Cardiac muscle cell (in vitro differentiated cells and primary cell): ENCODE measurements at places on chromosomes 7 and 10. TPM values are rescaled to one million over a fixed set of nuclear protein-coding genes. Genes with fewer than 3 reads are reported as not detected.
A peak's percentile ranks its signal among the peaks of the same experiment; 100 is the strongest.

CXCL12 gene
- 26.3 and 68.9 TPM in 2 replicates for total RNA-seq

HOXA7 gene
- not detected in 2 replicates for total RNA-seq

- no peak overlapping the region for H3K27ac ChIP-seq
- no peak overlapping the region for H3K4me3 ChIP-seq
- no peaks in the 10 kb centered on the region for H3K27me3 ChIP-seq
- no peaks in the 10 kb centered on the region for H3K36me3 ChIP-seq
- peak; percentile 72 for DNase-seq
These were observed 99.9 kb upstream of the AKR1E2 start for GRCh38 chr10:4725917-4726606.

POT1 gene
- total RNA-seq = 19.4 and 20.4 TPM in 2 replicates

- H3K36me3 ChIP-seq = no peaks in the 10 kb centered on the region
- no peak for DNase-seq
- no peak overlapping the region for H3K4me3 ChIP-seq
- H3K27ac ChIP-seq = no peak overlapping the region
These were observed 141.3 kb downstream of the IDE start for GRCh38 chr10:92432596-92432995.

GRCh38 chr7:149616898-149617297 is 119.3 kb upstream of the ZNF746 start:
- no peak overlapping the region for H3K27ac ChIP-seq
- peaks cover 40% of the 10 kb centered on the region for H3K36me3 ChIP-seq
- H3K4me3 ChIP-seq = no peak overlapping the region
- no peak for DNase-seq
- H3K4me1 ChIP-seq = no peaks in the 10 kb centered on the region

ADRB1 gene
- 0.42 and 0.69 TPM in 2 replicates for total RNA-seq

GRCh38 chr7:90669492-90669891 is 73.4 kb downstream of the CDK14 start:
- H3K4me3 ChIP-seq = no peak overlapping the region
- no peaks in the 10 kb centered on the region for H3K36me3 ChIP-seq
- no peaks in the 10 kb centered on the region for H3K4me1 ChIP-seq
- H3K27ac ChIP-seq = no peak overlapping the region

NSMCE4A gene
- 82.5 and 86.3 TPM in 2 replicates for total RNA-seq

IKZF1 gene
- 0.30 and 0.67 TPM in 2 replicates for total RNA-seq

- no peaks in the 10 kb centered on the region for H3K36me3 ChIP-seq
- DNase-seq = no peak
- H3K4me1 ChIP-seq = no peaks in the 10 kb centered on the region
- H3K27me3 ChIP-seq = no peaks in the 10 kb centered on the region
- H3K27ac ChIP-seq = no peak overlapping the region
These were observed 7.0 kb upstream of the KEL start for GRCh38 chr7:142969183-142969582.

DENND10 gene
- total RNA-seq = 41.9 and 52.3 TPM in 2 replicates

DNA sequence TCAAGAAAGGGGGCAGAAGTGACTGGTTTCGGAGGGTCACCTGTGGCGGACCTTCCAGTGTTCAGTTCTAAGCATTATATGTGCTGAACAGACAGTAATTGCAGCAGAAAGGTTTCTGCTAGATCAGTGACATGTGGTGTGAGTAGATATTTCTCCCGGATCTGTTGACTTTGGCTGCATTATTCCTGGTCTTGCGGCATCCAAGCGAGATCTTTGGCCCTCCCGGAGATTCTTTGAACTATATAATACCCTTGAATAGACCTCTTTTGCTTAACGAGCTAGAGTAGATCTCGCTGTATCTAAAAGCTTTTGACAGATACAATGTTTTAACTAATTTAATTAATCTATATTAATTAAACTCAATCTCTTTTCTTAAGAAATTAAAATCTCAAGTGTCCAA is 99.8 kb downstream of the PTN start:
- no peaks in the 10 kb centered on the region for H3K27me3 ChIP-seq
- H3K36me3 ChIP-seq = peaks cover 3% of the 10 kb centered on the region
- no peak overlapping the region for H3K27ac ChIP-seq
- DNase-seq = no peak
- H3K4me3 ChIP-seq = no peak overlapping the region

- H3K4me3 ChIP-seq = no peak overlapping the region
- no peak for DNase-seq
- H3K27ac ChIP-seq = no peak overlapping the region
- H3K27me3 ChIP-seq = no peaks in the 10 kb centered on the region
- no peaks in the 10 kb centered on the region for H3K4me1 ChIP-seq
These were observed 498.3 kb downstream of the GFRA1 start for GRCh38 chr10:115774721-115775120.

PON3 gene
- not detected in 2 replicates for total RNA-seq

- no peak overlapping the region for H3K4me3 ChIP-seq
- no peaks in the 10 kb centered on the region for H3K4me1 ChIP-seq
These were observed 116.8 kb downstream of the MGMT start for GRCh38 chr10:129583831-129584230.

- no peak for DNase-seq
- no peak overlapping the region for H3K4me3 ChIP-seq
- H3K27me3 ChIP-seq = no peaks in the 10 kb centered on the region
- H3K36me3 ChIP-seq = peaks cover 2% of the 10 kb centered on the region
- peaks cover 5% of the 10 kb centered on the region for H3K4me1 ChIP-seq
These were observed 79.9 kb downstream of the FGFR2 start for GRCh38 chr10:121518333-121518732.

CYP3A7 gene
- not detected in 2 replicates for total RNA-seq

STAG3 gene
- 1.6 and 2.0 TPM in 2 replicates for total RNA-seq

GRCh38 chr7:34844936-34845665 is 187.1 kb downstream of the NPSR1 start:
- H3K36me3 ChIP-seq = no peaks in the 10 kb centered on the region
- H3K27me3 ChIP-seq = no peaks in the 10 kb centered on the region
- H3K4me3 ChIP-seq = no peak overlapping the region
- peaks cover 5% of the 10 kb centered on the region for H3K4me1 ChIP-seq
- H3K27ac ChIP-seq = no peak overlapping the region

GRCh38 chr7:154929006-154929726 is 73.8 kb downstream of the PAXIP1 start:
- H3K27me3 ChIP-seq = no peaks in the 10 kb centered on the region
- H3K4me3 ChIP-seq = no peak overlapping the region
- no peak overlapping the region for H3K27ac ChIP-seq
- no peaks in the 10 kb centered on the region for H3K36me3 ChIP-seq
- no peaks in the 10 kb centered on the region for H3K4me1 ChIP-seq

DNA sequence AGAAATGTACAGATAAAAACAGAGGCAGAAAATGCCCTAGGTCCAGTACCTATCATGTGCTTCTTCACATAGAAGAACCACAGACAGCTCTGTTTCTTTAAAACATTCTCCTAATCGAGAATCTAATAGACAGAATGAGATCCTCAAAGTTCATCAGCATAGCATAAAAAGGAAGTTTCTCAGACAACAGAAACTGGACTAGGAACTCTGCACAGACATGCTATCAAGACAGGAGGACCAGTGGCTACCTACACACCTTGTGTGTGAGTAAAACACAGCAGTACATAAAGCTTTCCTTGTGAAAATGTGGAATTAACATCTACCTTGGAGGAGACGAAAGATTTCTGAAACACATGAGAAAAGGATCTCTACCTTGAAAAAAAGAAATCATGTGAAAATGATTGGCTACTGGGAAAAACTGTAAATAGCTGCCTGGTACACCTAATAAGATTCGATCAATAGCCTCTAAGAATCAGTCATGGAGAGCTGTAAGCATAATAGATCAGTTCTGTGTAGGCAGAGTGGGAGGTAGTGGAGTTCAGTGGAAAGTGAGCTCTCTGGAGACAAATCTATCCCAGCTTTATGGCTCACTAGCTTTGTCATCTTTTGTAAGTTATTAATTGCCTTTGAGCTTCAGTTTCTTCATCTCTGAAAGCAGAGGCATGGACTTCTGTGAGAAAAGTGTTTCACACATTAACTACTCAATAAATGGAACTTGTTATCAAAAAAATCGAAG is 26.7 kb downstream of the ELAPOR2 start:
- no peaks in the 10 kb centered on the region for H3K4me1 ChIP-seq
- no peak overlapping the region for H3K4me3 ChIP-seq
- H3K36me3 ChIP-seq = no peaks in the 10 kb centered on the region
- no peak overlapping the region for H3K27ac ChIP-seq
- H3K27me3 ChIP-seq = no peaks in the 10 kb centered on the region

DNA sequence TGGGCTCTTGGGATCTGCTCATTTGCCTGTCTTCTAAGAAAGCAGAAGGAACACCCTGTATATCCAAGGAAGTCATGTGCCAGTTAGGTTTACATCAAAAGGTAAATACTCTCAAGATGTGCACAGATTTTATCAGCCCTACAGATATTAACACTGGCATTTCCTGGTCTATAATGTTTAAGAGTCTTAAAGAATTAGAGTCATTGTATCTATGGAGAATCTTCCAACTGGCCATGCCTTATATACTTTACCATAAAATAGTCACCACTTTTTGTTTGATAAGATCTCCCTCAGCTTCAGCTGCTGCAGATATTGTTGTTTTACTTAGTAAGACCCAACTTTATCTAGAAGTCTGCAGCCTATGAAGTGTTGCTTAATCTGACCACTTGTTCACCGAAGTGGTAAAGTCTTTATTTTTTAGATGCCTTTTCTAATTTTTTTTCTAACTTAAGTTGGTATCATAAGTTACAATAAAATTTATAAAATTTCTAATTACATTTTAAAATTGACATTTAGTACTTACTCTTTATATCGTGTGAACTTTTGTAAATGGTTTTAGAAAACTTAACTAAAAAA is 58.5 kb downstream of the CPED1 start:
- no peaks in the 10 kb centered on the region for H3K27me3 ChIP-seq
- no peak overlapping the region for H3K27ac ChIP-seq
- no peaks in the 10 kb centered on the region for H3K4me1 ChIP-seq

GRCh38 chr7:70571961-70572360 is 560.0 kb upstream of the GALNT17 start:
- DNase-seq = no peak
- H3K27ac ChIP-seq = no peak overlapping the region
- no peak overlapping the region for H3K4me3 ChIP-seq
- no peaks in the 10 kb centered on the region for H3K27me3 ChIP-seq

SLC39A12 gene
- 0.18 and 0.21 TPM in 2 replicates for total RNA-seq

IFT22 gene
- total RNA-seq = 36.4 and 36.6 TPM in 2 replicates

GRCh38 chr7:4715410-4715776 is 33.3 kb downstream of the FOXK1 start:
- H3K4me3 ChIP-seq = no peak overlapping the region
- H3K27ac ChIP-seq = peak overlapping the region; percentile 83
- peak; percentile 70 for DNase-seq
- H3K36me3 ChIP-seq = no peaks in the 10 kb centered on the region
- H3K4me1 ChIP-seq = peaks cover 6% of the 10 kb centered on the region
- H3K27me3 ChIP-seq = no peaks in the 10 kb centered on the region

GNGT1 gene
- total RNA-seq = not detected in 2 replicates
